ENCODE measurements at places on chromosomes 1 and 21.

- peak; percentile 51 for DNase-seq
Observed at GRCh38 chr1:57188168-57188567, 222.4 kb upstream of the C8B start.

DNA sequence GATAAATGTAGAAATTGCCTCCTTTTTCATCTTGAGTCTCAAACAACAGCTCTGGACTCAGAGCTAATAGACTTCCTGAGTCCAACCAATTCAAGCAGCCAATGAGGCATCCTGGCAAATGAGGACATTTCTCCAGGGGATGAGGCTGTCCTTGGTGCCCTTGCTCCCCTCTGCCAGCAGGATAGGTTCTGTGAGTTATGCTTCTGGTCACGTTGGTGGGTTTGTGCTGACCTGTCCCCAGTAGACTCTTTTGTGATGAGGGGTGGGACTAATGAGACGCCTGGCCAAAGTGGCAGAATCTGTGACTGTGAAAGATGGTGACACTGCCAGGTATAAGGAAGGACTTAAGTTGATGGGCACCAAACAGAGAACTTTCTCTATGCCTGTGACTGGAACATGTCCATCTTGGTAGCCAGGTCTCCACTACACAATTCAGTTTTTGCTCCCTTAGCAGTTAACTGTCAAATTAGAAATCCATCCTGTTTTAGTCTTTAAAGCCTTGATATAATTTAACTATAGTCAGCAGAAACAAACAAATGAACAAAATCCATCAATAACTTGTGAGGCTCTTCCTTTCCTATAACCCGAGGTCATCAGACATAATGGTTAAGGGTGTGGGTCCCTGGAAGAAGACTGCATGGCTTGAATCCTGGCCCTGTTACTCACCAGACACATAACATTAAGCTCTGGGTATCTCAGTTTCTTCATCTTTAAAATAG lies 35.7 kb upstream of the THEM4 start:
- DNase-seq, result no peak

DNA sequence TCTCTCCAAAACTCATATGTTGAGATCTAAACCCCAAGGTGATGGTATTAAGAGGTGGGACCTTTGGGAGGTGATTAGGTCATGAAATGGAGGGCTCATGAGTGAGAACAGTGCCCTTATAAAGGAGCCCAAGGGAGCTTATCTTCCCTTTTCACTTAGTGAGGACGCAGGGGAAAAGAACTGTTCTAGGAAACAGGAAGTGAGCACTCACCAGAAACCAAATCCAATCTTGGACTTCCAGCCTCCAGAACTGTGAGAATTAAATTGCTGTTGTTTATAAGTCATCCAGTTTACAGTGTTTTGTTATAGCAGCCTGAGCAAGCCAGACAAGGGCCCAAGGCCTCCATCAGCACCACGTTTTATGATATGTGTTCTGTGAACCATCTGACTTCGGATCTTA lies 60.3 kb upstream of the LRRC8D start:
- no peak for DNase-seq

- DNase-seq, result peak; percentile 75
Observed at GRCh38 chr1:84174051-84174556, 30.0 kb downstream of the PRKACB start.

GRCh38 chr1:84583648-84584047 lies 9.4 kb upstream of the CTBS start:
- DNase-seq, result no peak

DNA sequence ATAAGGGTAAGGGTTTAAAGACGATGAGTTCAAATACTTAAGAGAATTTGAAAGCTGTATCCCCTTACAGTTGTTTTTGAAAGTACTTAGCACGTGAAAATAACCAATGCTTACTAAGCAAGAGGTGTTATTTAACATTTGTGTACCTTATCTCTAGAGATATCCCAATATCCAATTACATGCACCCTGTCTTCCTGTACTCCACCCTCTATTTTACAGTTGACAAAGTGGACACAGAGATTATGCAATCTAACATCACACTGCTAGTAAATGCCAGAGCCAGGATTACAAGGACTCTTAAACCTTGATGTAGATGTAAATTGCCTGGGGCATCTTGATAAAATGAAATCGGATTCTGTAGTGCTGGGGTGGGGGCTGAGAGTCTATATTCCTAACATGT lies 72.0 kb downstream of the GDAP2 start:
- no peak for DNase-seq

- DNase-seq, result peak; percentile 57
Observed at GRCh38 chr1:161305867-161306519, 3.8 kb downstream of the MPZ start.

GRCh38 chr1:5495596-5496410 lies 496.4 kb downstream of the NPHP4 start:
- no peak for DNase-seq

- DNase-seq, result no peak
Observed at GRCh38 chr1:31786366-31787060, 22.4 kb upstream of the ADGRB2 start.

DNA sequence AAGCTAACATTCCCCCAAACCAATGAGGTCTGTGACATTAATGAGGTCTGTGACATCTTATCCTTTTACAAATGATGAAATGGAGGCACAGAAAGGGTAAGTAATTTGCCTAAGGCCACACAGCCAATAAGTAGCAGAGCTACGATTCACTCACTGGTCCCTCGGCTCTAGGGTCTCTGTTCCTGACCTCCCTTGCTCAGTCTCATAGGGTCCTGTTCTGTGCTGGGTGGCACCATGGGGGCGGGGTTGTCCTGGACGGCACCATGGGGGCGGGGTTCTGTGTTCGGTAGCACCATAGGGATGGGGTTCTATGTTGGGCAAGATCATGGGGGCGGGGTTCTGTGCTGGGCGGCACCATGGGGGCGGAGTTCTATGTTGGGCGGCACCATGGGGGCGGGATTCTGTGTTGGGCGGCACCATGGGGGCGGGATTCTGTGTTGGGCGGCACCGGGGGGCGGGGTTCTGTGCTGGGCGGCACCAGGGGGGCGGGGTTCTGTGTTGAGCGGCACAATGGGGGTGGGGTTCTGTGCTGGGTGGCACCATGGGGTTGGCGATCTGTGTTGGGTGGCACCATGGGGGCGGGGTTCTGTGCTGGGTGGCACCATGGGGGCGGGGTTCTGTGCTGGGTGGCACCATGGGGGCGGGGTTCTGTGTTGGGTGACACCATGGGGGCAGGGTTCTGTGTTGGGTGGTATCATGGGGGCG lies 55.6 kb downstream of the CLSTN1 start:
- no peak for DNase-seq
